Stimulated activated CD8-positive, alpha-beta memory T cell treated with anti-CD3 and anti-CD28 coated beads, Interleukin-12 subunit alpha, Interleukin-12 subunit beta, amount 100 ng/mL, for 4 hours (primary cell): ENCODE measurements at places on chromosomes 3 and 15.

DNA sequence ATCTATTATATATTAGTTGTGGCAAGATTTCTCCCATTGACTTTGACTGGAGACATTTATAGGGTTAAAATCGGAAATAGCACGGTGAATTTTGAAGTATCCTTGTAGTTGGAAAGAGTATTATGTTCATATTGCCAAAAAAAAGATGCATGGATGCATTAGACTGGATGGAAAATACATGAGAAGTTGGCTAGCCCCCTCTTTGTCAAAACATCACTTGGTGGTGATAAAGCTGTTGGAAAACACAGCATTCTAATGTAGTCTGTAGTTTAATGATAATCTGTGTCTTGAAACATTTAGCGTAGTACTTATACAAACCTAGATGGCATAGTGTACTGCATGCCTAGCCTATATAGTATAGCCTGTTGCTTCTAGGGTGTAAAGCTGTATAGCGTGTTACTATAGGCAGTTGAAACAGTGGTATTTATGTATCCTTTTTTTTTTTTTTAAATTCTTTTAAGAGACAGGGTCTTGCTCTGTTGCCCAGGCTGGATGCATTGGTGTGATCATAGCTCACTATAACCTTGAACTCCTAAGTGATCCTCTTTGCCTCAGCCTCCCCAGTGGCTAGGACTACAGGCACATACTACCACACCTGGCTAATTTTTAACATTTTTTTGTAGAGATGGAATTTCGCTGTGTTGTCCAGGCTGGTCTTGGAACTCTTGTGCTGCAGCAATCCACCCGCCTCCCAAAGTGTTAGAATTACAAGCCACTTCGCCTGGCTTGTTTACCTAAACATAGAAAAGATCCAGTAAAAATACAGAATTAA, 21.8 kb downstream of the CTNNB1 start:
- no peak for DNase-seq

GRCh38 chr3:193791041-193792032, 198.3 kb downstream of the OPA1 start:
- no peak for DNase-seq

GRCh38 chr3:156297582-156297981, 177.2 kb downstream of the KCNAB1 start:
- no peak for DNase-seq

GRCh38 chr3:99023590-99024192, 122.2 kb upstream of the DCBLD2 start:
- DNase-seq: no peak

- no peak for DNase-seq
Measured at GRCh38 chr3:72192572-72192971, 407.6 kb upstream of the PROK2 start.

DNA sequence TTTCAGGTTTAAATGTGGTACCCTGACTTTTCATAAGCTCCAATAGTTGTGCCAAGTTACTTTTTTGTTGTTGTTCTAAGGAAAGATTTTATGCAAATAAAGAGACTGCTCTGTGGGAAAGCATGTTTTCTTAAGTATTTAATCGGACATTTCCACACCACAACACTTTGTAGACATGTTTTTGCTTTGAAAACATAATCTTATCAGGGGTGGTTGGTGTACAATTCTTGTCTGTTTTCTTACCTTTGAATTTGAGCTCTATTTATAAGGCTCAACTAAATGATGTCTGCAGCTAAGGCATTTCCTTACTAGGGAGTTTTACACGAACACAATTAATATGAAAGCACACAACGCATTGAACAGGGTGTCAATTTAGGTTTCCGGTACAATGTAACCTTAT, 81.5 kb upstream of the CDIN1 start:
- no peak for DNase-seq

DNA sequence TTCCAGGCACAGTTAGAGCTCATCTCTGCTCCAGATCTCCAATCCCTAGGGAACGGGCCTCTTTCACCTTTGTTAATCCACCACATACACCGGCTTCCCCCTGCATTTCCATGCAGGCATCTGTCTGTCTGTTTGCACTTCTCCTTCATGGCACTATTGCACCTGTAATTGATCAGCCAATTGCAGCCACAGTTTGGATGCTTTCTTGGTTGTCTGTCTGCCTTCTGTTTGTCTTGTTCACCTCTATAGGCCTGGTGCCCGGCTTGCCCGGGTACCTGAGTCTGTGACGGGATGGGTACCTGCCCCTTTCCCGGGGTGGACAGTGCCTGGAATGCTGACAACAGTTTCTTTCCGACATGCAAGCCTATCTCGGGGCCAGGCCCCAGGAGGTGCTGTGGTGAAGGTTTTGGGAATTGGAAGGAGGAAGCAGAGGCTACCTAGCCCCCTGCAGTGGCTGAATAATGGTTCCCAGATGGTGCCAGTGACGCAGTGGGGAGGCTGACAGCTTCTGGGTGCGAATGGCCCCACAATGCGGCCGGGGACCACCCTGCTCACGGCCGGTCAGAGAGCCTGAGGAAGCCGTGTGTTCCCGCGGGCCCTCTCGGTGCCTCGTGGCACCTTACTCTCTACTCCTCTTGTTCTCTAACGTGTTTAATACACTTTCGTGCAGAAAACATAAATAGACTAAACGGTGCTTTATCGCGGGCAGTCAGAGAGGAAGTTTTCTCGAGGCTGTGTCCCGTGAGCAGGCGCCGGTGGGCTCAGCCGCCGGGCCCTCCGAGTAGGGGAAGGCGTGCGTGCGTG, 31.3 kb upstream of the RAB6B start:
- DNase-seq: no peak

DNA sequence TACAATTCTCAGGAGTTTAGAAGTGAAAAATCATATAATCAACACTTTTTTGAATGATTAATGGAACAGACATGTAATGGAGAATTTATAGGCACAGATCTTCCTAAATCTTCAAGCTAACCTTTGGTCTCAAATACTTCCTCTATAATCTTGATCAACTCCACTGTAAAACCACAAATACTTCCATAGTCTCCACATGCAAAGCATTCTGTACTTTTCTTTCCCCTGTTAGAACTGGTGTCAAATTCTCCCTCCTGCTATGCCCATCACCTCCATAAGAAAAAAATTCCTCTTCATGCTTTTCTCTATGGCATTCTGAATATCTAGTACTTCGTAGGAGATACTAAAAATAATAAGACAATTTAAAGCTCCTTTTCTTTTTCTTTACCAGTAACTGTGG, 214.3 kb downstream of the ADAMTS9 start:
- DNase-seq: no peak

GRCh38 chr3:161139686-161140085, 34.5 kb upstream of the B3GALNT1 start:
- no peak for DNase-seq

DNA sequence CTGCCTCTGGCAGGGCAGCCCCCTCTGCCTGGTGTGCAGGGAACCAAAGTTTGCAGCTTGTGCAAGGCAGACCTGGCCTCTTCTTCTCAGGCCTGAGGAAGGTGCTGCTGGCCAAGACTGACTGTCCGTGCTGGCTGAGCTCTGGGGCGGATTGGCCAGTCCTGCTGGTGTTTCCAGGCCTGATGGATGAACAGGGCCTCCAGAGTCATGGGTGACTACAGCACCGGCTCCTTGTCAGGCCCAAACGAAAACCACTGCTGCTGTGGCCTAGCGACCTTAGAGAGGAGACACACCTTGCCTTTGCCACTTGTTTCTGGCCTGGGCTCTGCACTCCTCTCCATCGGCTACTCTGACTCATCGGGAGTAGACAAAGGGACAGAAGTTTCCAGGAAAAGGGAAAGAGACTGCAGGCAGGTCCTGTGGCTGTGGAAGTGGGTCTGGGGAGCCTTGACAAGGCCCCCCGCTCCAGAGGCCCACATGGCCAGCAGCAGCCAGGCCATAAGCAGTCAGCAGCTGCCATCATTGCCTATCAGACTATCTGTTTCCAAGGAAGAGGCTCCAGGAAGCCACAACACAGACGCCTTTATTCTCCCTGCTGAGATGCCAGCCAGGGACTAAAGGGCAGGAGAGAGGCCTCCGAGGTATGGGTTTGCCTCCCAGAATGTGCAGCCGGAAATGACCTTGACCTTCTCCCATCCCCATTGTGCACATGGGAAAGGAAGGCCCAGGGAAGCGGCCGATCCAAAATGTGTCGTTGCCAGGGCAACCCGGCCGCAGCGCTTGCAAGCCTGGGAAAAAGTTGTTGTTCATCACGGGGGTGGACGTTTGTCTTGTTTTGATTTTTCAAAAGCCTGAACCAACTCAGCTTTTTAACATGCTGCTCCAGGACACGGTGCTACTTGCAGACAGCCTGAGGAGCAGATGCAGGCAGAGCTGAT, 160.5 kb downstream of the CHSY1 start:
- DNase-seq: no peak

- DNase-seq: no peak
Measured at GRCh38 chr3:39137435-39137936, 15.9 kb downstream of the CSRNP1 start.

GRCh38 chr3:37543666-37544065, 318.0 kb upstream of the CTDSPL start:
- no peak for DNase-seq

DNA sequence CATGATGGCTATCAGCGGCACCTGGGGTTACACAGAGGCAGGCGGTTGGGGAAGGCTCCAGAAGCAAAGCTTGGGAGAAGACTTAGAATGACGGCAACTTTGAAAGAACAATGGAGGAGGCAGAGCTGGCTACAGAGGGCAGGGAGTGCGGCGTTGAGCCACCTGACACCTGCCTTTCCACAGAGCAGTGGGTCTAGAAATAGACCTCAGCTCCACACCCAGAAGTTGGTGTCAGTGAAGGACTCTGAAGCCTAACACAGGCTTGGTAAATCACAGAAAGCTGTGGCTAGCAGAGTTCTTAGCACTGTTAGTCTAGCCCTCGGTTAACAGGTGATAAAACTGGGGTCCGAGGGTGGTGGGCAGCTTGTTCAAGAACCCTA, 23.1 kb upstream of the EHD4 start:
- DNase-seq: no peak
